GM19239 (cell line): ENCODE measurements at places on chromosomes 1 and 21.

- DNase-seq, result no peak
Measured at GRCh38 chr21:29074783-29075182, 1.3 kb upstream of the CCT8 start.

DNA sequence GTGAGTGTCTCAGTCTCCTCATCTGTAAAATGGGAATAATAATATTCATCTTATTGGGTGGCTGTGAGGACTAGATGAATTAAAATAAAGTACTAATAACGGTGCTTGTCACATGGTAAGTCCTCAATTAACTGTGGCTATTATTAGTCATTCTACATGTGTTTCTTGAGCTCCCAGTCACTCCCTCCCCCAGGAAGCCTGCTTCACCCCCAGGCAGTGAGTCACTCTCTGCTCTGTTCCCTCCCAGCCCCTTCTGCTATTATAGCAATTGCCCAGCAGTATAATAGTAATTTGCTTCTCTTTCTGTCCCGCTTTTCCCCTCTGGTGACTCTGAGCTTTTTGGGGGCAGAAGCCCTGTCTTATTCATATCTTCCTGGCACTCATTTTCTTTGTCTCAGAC lies 102.0 kb downstream of the BEND5 start:
- no peak for DNase-seq

- DNase-seq, result no peak
Measured at GRCh38 chr1:147479864-147480564, 61.3 kb upstream of the BCL9 start.

- no peak for DNase-seq
Measured at GRCh38 chr1:212044851-212045250, 9.3 kb downstream of the DTL start.

GRCh38 chr1:220727519-220727918 lies 20.6 kb upstream of the MTARC2 start:
- no peak for DNase-seq

GRCh38 chr1:50779801-50780200 lies 180.3 kb downstream of the FAF1 start:
- DNase-seq, result no peak

DNA sequence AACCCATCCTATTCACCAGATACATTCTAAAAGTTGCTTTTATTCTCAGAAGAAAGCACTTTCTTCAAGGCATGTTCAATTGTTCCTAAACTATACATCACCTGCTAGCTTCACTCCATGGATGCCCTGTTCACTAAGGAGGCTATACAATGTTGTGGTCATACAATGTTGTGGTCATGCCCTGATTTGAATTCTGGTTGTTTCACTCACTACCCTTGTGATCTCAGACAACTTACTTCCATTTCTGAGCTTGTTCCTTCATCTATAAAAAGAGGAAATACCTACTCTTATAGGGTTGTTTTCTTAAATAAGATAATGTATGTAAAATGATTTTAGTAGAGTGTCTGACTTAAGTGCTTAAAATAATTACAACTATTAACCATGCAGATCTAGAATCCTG lies 19.7 kb downstream of the EDEM3 start:
- DNase-seq, result no peak

GRCh38 chr21:38833117-38833516 lies 27.4 kb downstream of the ETS2 start:
- DNase-seq, result no peak

DNA sequence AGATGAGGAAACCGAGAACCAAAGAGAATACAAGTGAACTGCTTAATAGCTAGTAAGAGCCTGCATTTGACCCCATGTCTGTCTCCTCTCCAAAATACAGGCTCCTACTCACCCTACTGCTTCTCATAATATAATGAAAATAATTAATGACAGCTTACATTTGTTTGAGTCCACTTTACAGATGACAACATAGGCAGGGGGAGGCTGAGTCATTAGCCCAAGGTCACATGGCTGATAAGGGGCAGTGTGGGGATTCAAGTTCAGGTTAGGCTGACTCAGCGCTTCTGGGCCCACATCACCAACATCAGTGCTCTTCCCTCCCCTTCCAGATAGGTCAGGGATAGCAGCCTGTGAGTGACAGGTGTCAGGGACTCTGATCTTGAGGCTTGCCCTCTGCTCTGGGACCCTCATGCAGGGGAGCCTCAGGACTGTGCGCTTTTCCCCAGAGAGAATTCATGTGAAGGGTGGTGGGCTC lies 16.2 kb downstream of the AZIN2 start:
- no peak for DNase-seq

- no peak for DNase-seq
Measured at GRCh38 chr1:77649127-77649526, 33.3 kb downstream of the ZZZ3 start.

GRCh38 chr1:105373681-105374080 lies 1624.0 kb downstream of the AMY1C start:
- no peak for DNase-seq

- no peak for DNase-seq
Measured at GRCh38 chr21:38142224-38142623, 114.6 kb upstream of the KCNJ15 start.

DNA sequence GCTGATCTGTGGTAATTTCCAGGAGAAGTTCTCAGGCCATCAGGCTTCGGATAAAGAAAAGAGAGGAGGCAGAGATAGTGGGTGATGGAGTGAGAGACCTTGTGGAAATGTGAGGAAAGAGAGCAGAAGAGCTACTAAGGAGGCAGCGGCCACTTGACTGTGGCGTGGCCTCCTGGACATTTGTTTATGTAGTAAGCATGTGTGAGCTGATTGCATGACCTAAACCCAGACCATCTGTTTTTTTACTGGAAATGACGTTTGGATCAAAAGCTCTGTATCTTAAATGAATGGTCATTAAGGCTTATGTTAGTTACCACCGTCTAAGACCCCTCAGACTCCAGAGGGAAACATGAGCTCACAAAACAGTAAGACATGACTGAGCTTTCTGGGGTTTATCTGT lies 13.6 kb downstream of the ATP1B1 start:
- DNase-seq, result no peak

DNA sequence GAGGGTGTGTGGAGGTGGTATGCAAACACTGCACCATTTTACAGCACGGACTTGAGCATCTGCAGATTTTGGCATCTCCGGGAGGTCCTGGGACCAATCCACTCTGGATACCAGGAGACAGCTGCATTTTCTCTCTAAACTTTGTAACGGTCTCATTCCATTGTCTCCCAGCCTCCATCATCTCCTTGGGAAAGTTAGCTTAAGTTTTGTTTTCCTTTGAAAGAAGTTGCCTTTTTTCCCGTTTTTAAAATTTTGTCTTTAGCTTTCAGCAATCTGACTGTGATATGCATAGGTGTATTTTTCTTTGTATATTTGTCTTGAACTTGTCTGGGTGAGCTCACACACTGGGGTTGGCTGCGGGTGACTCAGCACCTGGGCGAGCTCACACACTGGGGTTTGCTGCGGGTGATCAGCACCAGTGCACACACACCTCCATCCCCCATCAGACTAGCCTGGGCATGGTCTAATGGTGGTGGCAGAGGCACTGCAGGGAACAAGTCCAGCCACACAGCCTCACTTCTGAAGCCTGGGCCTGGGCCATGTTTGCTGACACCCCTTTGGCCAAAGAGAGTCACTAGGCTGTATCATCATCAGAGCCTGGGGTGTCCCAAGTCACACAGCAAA lies 32.1 kb upstream of the COL18A1 start:
- no peak for DNase-seq

GRCh38 chr1:2072109-2072806 lies 22.0 kb downstream of the PRKCZ start:
- no peak for DNase-seq

- no peak for DNase-seq
Measured at GRCh38 chr1:33396188-33397124, 34.4 kb downstream of the PHC2 start.

- no peak for DNase-seq
Measured at GRCh38 chr1:210715072-210715471, 386.4 kb downstream of the HHAT start.

DNA sequence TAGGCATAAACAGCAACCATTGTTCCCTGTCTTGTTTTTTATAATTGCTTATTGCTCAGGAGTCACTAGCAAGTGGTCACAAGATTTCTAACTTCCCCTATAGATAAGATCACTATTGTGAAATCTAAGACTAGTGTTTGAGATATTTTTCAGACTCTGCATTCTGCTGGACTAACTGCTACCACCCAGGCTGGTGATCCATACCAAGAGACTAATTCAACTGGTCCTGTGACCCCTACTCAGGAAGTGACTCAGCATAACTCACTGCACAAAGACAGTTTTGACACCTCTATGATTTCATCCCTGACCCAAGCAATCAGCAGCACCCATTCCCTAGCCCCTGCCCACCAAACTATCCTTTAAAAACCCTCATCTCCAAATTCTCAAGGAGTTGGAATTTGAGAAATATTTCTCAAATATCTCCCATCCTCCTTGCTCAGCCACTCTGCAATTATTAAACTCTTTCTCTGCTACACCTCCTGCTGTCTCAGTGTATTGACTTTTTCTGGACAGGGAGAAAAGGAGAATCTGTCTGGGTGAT lies 52.7 kb downstream of the TRIM33 start:
- DNase-seq, result no peak

GRCh38 chr1:30423570-30423969 lies 299.8 kb downstream of the MATN1 start:
- DNase-seq, result no peak

GRCh38 chr1:67980028-67980427 lies 70.4 kb downstream of the DIRAS3 start:
- no peak for DNase-seq

- DNase-seq, result no peak
Measured at GRCh38 chr1:109229531-109230127, 15.9 kb downstream of the SARS1 start.

DNA sequence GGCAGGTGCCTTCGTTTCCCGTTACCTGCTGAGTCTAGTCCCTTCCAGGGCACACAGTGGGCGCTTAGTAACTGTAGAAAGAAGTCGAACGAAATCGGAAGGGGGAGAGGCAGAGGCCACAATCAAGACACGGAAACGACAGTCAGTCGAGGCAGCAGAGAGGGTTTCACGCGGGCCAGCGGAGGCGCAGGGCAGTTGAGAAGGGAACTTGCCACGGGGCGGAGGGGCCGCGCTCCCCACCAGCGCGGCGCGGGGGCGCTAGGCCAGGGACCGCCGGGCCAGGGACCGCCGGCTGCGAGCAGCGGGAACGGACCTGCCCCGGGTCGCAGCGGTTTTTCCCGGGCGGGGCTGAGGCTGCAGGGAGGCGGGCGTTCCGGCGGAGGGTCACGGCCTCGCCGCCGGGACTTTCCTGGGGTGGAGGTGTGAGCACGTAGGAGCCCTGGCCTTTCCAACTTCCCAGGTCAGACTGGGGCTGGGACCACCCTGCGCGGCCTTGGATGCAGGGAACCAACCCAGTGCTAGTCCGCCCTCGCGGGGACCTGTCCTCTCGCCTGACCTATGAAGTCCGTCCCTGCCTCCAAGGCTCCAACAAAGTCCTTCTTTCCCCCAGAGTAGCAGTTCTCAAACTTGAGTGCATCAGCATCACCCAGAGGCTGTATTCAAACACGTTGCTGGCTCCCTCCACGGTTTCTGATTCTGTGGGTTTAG lies 150.1 kb upstream of the FGGY start:
- peak; percentile 38 for DNase-seq

DNA sequence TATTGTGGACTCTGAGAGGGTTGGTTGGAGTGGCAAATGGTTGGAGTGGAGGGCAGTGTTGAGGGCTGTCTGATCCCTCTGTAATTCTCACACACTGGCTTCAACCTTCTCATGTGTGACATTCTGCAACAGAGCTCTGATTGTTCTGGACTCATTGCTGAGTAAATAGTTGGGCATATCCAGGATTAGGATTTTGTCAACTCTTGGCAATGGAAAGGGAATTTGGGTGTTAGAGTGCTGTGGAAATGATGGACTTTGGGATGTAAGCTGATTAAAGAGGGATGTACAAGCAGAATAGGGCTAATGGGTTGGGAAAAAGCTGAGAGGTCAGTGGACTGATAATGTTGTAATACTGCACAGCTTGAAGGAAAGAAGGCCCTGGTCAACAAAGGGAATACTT lies 16.5 kb downstream of the TLCD4 start:
- no peak for DNase-seq

DNA sequence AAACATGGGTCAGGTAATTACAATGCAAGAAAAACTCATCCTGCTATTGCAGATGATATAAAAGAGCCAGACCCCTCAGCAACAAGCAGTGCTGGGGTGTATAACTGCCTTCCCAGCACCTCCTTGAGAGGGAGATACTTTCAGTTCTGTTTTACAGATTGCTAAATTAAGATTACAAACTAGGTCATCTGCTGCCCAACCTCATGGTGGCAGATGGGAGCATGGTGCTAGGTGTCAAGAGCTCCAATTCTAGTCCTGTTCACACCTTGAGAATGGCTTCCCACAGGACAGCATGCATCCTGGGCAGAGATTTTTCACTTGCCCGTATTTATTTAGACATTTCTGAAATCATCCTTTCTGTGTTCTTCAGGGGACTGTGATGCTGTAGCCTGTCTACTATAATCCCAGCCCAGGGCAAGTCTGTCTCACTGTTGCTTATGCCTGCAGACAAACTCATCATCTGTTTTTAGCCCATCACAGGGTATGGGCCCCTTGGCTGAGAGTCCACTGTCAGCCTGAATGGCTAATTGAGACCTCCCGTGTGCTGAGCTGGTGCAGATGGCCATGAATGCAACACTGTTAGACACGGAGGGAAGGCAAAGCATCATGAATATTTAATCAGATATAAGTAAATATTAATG lies 40.2 kb upstream of the PBX1 start:
- DNase-seq, result no peak

DNA sequence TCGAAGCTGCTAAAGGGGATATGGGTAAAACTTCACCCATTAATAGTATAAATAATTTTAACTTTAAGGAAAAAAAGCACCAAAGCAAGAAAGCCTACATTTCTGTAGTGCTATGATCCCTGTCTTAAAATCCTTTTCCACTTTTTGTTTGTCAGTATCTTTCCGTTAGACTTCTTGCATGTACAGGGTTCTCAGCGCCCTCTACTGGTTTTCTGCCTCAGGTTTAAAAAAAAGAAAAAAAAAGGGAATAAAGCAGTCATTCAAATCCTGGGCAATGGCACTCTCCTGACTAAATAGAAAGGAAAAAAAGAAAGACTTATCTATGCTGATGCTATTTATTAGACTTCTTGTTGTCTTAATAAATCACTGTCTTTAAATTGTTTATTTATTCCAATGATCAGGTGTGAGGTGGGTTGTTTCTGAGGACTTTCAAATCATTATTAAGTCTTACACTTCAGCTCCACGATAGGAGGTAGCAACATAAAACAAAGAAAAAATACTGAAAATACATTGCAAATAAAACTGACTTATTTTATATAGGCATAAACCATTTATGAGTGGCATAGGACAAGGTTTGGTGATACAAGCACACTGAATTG lies 475.4 kb upstream of the NR5A2 start:
- DNase-seq, result no peak

DNA sequence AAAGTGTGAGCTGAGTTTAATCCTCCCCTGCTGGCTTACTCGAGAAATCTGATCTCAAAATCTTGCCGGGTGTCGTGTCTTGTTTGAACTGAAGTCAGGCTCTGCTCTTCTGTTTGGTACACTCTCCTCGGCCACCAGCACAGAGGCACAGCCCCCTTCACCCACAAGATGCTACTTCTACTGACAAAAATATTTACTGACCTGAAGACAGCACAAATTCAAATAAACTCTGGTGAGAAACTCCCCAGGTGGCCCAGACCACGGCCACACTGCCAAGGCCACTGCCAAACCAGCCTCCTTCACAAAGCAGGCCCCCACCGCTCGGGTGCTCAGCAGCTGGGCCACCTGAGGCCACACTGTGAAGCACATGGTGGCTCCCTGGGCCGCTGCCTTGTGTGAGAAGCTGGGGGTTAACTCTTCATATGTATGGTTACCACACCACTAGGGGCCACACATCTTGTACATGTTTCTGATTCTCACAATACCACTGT lies 80.6 kb downstream of the TGFBR3 start:
- no peak for DNase-seq
